ENCODE measurements at places on chromosomes 6 and 20.

- DNase-seq, result no peak
These were observed 9.7 kb downstream of the CST7 start for GRCh38 chr20:24958506-24959385.

DNA sequence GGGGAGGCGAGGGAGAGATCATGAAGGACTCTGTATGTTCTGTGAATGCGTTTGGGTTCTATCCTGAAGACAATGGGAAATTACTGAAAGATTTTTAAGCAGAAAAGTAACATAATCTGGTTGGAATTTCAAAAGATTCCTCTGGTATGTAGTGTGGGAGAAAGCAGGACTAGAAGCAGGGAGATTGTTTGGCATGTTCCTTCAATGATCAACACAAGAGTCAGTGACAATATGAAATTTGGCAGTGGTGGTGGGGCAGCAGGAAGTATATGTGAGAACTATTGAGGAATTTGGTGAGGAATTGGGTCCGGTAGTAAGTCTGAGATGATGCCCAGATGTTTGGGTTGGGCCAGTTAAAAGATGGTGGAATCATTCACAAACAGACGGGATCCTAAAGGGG lies 348.7 kb downstream of the CD83 start:
- DNase-seq, result no peak

DNA sequence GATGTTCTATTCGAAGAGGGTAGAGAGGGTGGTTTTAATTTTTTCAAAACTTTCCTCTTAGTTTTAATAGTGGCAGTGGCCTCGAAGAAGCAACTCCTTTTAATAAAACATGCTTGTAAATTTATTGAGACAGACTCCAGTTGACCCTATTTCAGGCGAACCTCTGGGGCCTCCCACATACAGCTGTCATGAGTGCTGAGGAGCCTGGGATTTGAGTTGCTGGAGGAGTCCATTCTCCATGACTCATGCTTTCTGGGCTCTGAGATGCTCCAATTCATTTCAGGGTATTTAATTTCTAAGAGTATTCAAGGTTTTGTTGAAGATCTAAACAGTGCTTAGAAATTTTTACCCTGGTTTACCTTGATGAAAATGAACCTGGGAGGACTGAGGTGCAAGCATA lies 580.4 kb downstream of the CBLN4 start:
- no peak for DNase-seq

DNA sequence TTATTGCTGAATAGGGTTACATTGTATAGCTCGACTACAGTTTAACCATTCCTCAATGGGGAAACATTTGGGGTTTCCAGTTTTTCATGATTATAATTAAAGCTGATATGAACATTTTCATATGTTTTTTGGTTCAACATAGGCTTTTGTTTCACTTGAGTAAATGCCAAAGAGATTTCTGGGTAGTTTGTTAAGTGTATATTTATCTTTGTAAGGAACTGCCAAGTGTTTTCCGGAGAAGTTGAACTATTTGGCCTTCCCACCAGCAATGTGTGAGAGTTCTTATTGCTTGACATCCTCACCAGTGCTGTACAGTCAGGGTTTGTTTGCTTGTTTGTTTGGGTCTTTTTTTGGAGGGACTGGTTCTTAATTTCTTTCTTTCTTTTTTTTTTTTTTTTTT lies 83.7 kb upstream of the RALY start:
- no peak for DNase-seq

DNA sequence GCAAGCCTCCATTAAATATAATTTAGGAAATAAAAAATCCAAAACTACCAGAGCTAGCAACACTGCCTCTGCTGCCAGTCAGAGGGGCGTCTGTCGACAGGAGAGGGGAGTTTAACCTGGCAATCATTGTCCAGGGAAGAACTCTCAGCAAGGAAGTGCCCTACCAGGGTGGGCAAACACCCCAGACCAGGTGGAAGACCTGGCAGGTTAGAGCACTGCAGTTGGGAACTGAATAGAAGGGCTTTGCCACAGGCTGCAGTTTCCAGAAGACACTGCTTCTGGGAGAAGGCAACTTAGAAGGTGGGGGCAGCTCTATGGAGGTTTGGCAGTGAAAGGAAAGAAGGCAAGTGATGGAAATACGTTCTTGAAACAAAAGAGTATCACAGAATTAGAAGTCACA lies 11.5 kb downstream of the NAPB start:
- DNase-seq, result no peak

GRCh38 chr6:73182021-73182607 lies 43.2 kb downstream of the KHDC1L start:
- no peak for DNase-seq
